Dermis microvascular lymphatic vessel endothelial cell (primary cell): ENCODE measurements at places on chromosomes 1 and 21. TPM values are rescaled to one million over a fixed set of nuclear protein-coding genes. Genes with fewer than 3 reads are reported as not detected.

FMO2 gene
- not detected in 2 replicates for total RNA-seq

SPRR2G gene
- total RNA-seq = not detected in 2 replicates

KRTAP12-1 gene
- total RNA-seq = not detected in 2 replicates

ITGB2 gene
- 0.13 and 0.25 TPM in 2 replicates for total RNA-seq

PBX1 gene
- 0.39 and 1.0 TPM in 2 replicates for total RNA-seq

ZNF593OS gene
- not detected in 2 replicates for total RNA-seq

CRYAA gene
- total RNA-seq = not detected in 2 replicates

VSIG8 gene
- not detected in 2 replicates for total RNA-seq

RGS8 gene
- total RNA-seq = not detected in 2 replicates

CD1D gene
- total RNA-seq = 0.13 TPM in 1 of 2 replicates, not detected in the other

SLFNL1 gene
- 0.13 and 0.25 TPM in 2 replicates for total RNA-seq

PLEKHO1 gene
- total RNA-seq = 37.9 and 56.5 TPM in 2 replicates

PIGR gene
- not detected in 2 replicates for total RNA-seq

MATN1 gene
- under 0.01 TPM in 1 of 2 replicates, not detected in the other for total RNA-seq

KLHL20 gene
- 27.7 and 34.5 TPM in 2 replicates for total RNA-seq

FRRS1 gene
- 0.38 and 1.4 TPM in 2 replicates for total RNA-seq

CRABP2 gene
- 0.25 TPM in 1 of 2 replicates, not detected in the other for total RNA-seq

MNDA gene
- total RNA-seq = not detected in 2 replicates

IL20 gene
- not detected in 2 replicates for total RNA-seq

DMRTA2 gene
- total RNA-seq = under 0.01 TPM in 1 of 2 replicates, not detected in the other

RASSF5 gene
- 0.13 TPM in 2 replicates for total RNA-seq

COL8A2 gene
- 1.0 and 2.3 TPM in 2 replicates for total RNA-seq

ACTA1 gene
- total RNA-seq = under 0.01 TPM in 1 of 2 replicates, not detected in the other

YBEY gene
- total RNA-seq = 5.3 and 7.5 TPM in 2 replicates

MANEAL gene
- 0.64 and 1.6 TPM in 2 replicates for total RNA-seq

CCT8 gene
- total RNA-seq = 186 and 223 TPM in 2 replicates

KCNK1 gene
- total RNA-seq = under 0.01 and 0.13 TPM in 2 replicates

ADAMTS1 gene
- 7.5 and 10.1 TPM in 2 replicates for total RNA-seq

UCHL5 gene
- 13.8 and 14.5 TPM in 2 replicates for total RNA-seq

PTGER3 gene
- total RNA-seq = under 0.01 TPM in 1 of 2 replicates, not detected in the other

AUNIP gene
- total RNA-seq = 1.4 and 3.2 TPM in 2 replicates

TSPAN1 gene
- 0.13 TPM in 1 of 2 replicates, not detected in the other for total RNA-seq

CNKSR1 gene
- total RNA-seq = not detected in 2 replicates

LENEP gene
- total RNA-seq = 0.13 and 0.38 TPM in 2 replicates

ADAMTS5 gene
- 0.39 and 1.4 TPM in 2 replicates for total RNA-seq

RPS6KC1 gene
- total RNA-seq = 15.5 and 16.9 TPM in 2 replicates

POU3F1 gene
- under 0.01 TPM in 1 of 2 replicates, not detected in the other for total RNA-seq

OPRD1 gene
- not detected in 2 replicates for total RNA-seq

FCRLB gene
- total RNA-seq = 0.38 and 0.51 TPM in 2 replicates

CTSE gene
- total RNA-seq = not detected in 2 replicates

LDLRAP1 gene
- 16.2 and 16.6 TPM in 2 replicates for total RNA-seq

PRDM16 gene
- total RNA-seq = not detected in 2 replicates

DNM3 gene
- 0.51 and 2.5 TPM in 2 replicates for total RNA-seq

ACKR1 gene
- under 0.01 TPM in 1 of 2 replicates, not detected in the other for total RNA-seq

FAM89A gene
- 20.0 and 30.5 TPM in 2 replicates for total RNA-seq

PSRC1 gene
- 1.8 and 4.5 TPM in 2 replicates for total RNA-seq

RNF223 gene
- total RNA-seq = under 0.01 TPM in 1 of 2 replicates, not detected in the other

FOXO6 gene
- total RNA-seq = under 0.01 TPM in 1 of 2 replicates, not detected in the other

AGBL4 gene
- 0.13 TPM in 1 of 2 replicates, not detected in the other for total RNA-seq

BCL10 gene
- total RNA-seq = 51.3 and 65.4 TPM in 2 replicates

MAP3K6 gene
- total RNA-seq = 3.3 and 4.0 TPM in 2 replicates

OR10R2 gene
- total RNA-seq = not detected in 2 replicates

SPATA45 gene
- not detected in 2 replicates for total RNA-seq

TNFRSF8 gene
- under 0.01 TPM in 1 of 2 replicates, not detected in the other for total RNA-seq

CENPF gene
- 10.4 and 31.2 TPM in 2 replicates for total RNA-seq

CYP4B1 gene
- total RNA-seq = not detected in 2 replicates
